ENCODE measurements at places on chromosomes 1 and 21.
A peak's percentile ranks its signal among the peaks of the same experiment; 100 is the strongest.

DNA sequence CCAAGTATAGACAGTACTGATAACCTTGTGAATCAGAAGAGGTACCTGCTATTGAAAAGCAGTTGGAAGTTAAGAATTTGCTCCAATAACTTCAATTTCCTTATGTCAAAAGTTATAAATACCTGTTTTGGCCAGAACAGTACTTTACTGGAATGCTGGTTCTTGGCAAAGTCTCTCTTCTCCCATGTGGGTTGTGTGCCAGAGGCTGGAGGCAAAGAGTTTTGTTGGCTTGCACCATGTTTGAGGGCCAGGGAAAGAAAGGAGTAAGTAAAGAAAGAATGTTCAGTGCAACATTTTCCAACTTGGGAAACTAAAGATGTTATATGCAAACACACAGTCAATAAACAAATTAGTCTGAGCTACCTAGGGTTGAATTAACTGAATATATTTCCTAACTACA, 67.0 kb upstream of the DYNLT5 start:
- peaks cover 4% of the 10 kb centered on the region for H3K27me3 ChIP-seq
- no peak overlapping the region for H3K4me3 ChIP-seq
- no peaks in the 10 kb centered on the region for H3K36me3 ChIP-seq
- H3K27ac ChIP-seq, result no peak overlapping the region
- H3K4me1 ChIP-seq, result no peaks in the 10 kb centered on the region
- DNase-seq, result no peak

- no peak for DNase-seq
- H3K4me3 ChIP-seq, result no peak overlapping the region
- no peaks in the 10 kb centered on the region for H3K4me1 ChIP-seq
- H3K27me3 ChIP-seq, result peaks cover 36% of the 10 kb centered on the region
- peaks cover 6% of the 10 kb centered on the region for H3K36me3 ChIP-seq
Measured at GRCh38 chr1:42876009-42876408, 29.6 kb downstream of the ZNF691 start.

DNA sequence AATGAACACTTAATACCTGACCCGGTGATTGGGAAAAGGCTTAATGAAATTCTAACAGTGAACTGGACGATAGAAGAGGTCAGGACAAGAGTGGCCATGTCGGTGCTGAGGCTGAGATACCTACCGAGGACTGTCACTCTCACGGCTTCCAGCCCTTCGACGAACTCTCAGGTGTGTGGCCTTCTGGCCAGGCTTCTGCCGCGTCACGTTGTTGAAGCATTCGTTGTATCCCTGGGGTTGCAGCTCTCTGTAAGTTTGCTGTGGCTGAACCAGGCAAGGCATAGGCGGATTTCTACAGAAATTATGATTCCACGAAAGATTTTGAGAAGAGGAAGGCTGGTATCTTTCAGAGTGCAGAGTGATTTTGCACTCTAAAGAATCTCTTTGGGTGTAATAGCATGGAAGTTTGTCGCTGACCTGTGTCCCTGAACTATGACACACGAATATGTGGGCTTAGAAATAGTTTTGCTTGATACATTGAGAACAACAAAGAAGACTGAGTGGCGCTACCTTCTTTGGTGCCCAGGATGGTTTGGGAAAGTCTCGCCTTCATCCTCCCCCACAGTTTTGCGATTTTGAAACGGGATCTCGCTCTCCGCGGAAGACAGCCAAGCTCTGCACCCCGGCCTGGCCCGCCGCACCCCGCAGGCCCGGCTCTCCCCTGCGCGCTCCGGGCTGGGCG, 403 bp upstream of the EPHX4 start:
- H3K27ac ChIP-seq, result peak overlapping the region; percentile 49
- H3K4me3 ChIP-seq, result peak overlapping the region; percentile 85
- no peaks in the 10 kb centered on the region for H3K27me3 ChIP-seq
- peaks cover 20% of the 10 kb centered on the region for H3K4me1 ChIP-seq
- DNase-seq, result no peak

DNA sequence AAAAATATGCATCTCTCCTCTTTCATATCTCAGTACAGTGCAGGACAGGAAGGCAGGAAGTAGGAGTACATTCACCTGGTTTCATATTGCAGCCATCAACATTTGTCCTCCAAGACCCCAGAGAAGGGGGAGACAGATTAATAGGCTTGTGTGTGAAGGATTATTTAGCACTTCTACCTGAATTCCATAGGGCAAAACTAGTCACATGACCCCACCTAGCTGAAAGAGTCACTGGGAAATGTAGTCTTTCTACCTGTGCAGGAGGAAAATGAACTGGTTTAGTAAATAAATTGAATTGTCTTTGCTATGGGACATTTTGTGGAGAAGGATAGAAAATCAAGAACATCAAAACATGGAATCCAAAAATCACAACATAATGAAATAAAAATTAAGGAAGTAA, 13.9 kb upstream of the TRIM33 start:
- H3K4me1 ChIP-seq, result no peaks in the 10 kb centered on the region
- H3K36me3 ChIP-seq, result no peaks in the 10 kb centered on the region
- no peak overlapping the region for H3K4me3 ChIP-seq
- H3K27ac ChIP-seq, result no peak overlapping the region
- peaks cover 6% of the 10 kb centered on the region for H3K27me3 ChIP-seq
- DNase-seq, result no peak

DNA sequence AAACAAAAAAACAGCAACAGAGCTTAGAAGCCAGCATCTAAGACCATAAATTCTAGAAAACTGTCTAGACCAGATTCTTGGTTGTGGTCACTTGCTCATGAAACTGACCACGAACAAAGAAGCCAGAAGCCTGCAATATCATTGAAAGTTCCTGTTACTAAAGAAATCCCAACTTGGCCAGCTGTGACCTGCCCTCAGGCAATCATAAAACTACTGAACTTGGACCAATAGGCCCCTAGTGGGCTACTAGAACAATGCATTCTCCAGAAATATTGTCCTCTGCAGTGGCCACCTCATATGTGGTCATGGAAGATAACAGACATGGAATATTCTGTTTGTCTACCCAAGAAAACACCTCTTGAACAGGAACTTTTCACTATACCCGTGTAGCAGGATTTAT, 87.7 kb downstream of the SPATA17 start:
- no peak overlapping the region for H3K27ac ChIP-seq
- H3K4me3 ChIP-seq, result no peak overlapping the region
- no peak for DNase-seq
- H3K27me3 ChIP-seq, result no peaks in the 10 kb centered on the region
- no peaks in the 10 kb centered on the region for H3K4me1 ChIP-seq

DNA sequence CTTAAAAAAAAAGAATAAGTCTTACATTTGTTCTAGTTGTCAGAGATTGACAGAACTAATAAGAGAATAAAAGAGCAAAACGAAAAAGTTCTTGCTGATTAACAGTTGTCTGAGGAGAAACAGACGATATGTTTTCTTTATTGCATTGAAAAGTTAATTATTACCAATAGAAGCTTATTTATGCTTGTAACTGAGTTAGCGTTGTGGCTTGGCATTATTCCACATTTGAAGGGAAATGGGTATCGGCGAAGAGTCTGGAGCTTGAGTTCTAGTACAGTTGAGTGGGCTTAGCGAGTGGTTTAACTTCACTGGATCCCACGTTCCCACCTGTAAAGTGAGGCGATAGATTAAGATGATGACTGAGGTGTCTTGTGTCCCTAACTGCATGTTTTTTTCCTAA, 109.0 kb downstream of the SDCCAG8 start:
- H3K4me3 ChIP-seq, result no peak overlapping the region
- no peak overlapping the region for H3K27ac ChIP-seq
- no peaks in the 10 kb centered on the region for H3K27me3 ChIP-seq
- no peaks in the 10 kb centered on the region for H3K4me1 ChIP-seq

DNA sequence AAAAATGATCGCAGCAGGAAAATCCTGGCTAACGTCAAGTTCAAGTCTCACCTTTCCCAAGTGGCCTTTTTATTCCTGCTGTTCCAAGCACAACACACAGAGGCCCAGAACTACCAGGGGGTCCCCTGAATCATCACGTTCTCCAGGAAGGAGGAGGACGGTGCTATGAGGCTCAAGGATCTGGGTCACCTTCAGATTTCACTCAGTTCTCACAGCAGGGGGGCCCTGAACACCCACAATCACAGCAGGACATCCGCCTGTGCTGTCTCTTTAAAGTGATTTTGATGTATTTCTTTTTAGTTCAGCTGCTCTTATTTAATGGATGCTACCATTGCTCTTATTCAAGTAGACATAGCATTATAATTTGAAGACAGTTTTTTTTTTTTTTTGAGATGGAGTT, 173.4 kb downstream of the HUNK start:
- H3K4me1 ChIP-seq, result no peaks in the 10 kb centered on the region
- no peak overlapping the region for H3K27ac ChIP-seq
- DNase-seq, result no peak
- peaks cover 6% of the 10 kb centered on the region for H3K27me3 ChIP-seq

- no peak overlapping the region for H3K27ac ChIP-seq
- H3K4me3 ChIP-seq, result no peak overlapping the region
- no peak for DNase-seq
Measured at GRCh38 chr1:25560001-25560400, 16.6 kb downstream of the LDLRAP1 start.

GRCh38 chr1:8831340-8831739, 13.9 kb upstream of the RERE start:
- DNase-seq, result no peak
- H3K27ac ChIP-seq, result no peak overlapping the region
- H3K36me3 ChIP-seq, result no peaks in the 10 kb centered on the region
- H3K4me1 ChIP-seq, result peaks cover 9% of the 10 kb centered on the region
- H3K4me3 ChIP-seq, result no peak overlapping the region

GRCh38 chr1:199151634-199152425, 513.0 kb downstream of the PTPRC start:
- peaks cover 3% of the 10 kb centered on the region for H3K27me3 ChIP-seq
- H3K27ac ChIP-seq, result peak overlapping the region; percentile 21
- no peaks in the 10 kb centered on the region for H3K4me1 ChIP-seq
- DNase-seq, result no peak
- no peak overlapping the region for H3K4me3 ChIP-seq
- H3K36me3 ChIP-seq, result no peaks in the 10 kb centered on the region

- no peak overlapping the region for H3K4me3 ChIP-seq
- no peaks in the 10 kb centered on the region for H3K36me3 ChIP-seq
- no peaks in the 10 kb centered on the region for H3K27me3 ChIP-seq
- no peaks in the 10 kb centered on the region for H3K4me1 ChIP-seq
- no peak overlapping the region for H3K27ac ChIP-seq
Measured at GRCh38 chr21:27818847-27819246, 852.0 kb upstream of the ADAMTS5 start.

GRCh38 chr1:41347276-41347675, 14.0 kb upstream of the FOXO6 start:
- no peak overlapping the region for H3K4me3 ChIP-seq
- peaks cover 39% of the 10 kb centered on the region for H3K4me1 ChIP-seq
- H3K36me3 ChIP-seq, result no peaks in the 10 kb centered on the region
- no peak for DNase-seq

DNA sequence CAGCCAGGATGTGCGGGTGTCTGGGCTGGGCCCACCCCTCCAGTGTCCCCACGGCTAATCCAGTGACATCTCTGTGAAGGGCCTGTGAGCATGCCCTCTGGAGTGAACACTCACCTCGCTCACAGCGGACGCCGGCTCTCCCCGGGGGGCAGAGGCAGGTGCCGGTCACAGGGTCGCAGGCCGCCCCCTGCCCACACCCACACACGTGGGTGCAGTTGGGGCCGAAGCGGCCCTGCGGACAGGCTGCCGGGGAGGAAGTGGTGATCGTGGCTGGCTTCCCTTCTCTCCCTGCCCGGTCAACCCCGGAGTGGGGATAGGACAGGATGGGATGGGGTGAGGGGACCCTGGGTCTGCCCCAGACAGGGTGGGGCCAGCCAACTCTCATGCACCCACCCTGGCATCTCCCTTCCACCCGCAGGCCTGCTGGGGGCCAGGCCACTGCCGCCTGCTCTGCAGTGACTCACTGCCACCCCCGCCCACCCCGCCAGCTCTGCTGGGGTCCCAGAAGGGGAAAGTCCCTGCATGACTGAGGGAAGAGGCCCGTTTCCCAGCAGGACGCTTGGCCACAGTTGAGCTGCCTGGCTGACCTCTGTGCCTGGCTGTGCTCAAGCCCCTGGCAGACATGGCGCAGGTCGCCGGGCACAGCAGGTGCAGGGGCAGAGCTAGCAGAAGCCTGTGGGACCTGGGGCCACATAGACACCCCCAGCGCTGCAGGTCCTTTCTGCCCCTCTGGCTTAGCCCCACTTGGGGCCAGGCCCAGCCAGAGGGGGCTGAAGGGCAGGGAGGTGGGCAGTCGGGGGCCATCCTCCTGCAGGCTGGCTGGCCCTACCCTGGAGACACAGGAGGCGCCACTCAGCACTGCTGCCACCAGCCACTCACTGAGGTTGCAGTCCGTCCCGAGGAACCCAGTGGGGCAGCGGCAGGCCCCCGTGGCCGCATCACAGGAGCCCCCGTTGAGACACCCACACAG, 41.6 kb downstream of the ARHGEF16 start:
- peaks cover 4% of the 10 kb centered on the region for H3K4me1 ChIP-seq
- no peaks in the 10 kb centered on the region for H3K36me3 ChIP-seq

- H3K27ac ChIP-seq, result peak overlapping the region; percentile 91
- H3K4me3 ChIP-seq, result peak overlapping the region; percentile 59
- peaks cover 13% of the 10 kb centered on the region for H3K36me3 ChIP-seq
- peaks cover 34% of the 10 kb centered on the region for H3K4me1 ChIP-seq
- DNase-seq, result peak; percentile 65
Measured at GRCh38 chr1:46581681-46582455, 22.2 kb downstream of the MKNK1 start.

DNA sequence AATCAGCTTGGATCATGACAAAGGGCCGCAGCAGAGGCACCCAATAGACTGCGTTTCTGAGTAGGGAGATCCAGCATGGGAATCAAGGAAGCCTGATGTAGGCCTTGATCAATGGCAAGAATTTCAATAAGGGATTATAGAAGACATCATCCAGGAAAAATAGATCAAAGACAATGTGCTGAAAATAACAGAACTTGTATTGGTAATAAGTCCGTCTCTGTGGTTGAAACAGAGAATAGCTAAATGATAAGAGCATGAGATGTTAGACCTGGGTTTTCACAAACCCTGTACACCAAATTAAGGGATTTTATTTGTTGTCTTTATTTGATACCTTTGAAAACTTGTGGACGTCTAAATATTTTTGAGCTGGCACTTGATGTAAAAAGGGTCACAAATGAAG, 228.0 kb upstream of the SGIP1 start:
- no peak overlapping the region for H3K27ac ChIP-seq
- H3K27me3 ChIP-seq, result no peaks in the 10 kb centered on the region
- H3K4me1 ChIP-seq, result peaks cover 27% of the 10 kb centered on the region
- DNase-seq, result no peak
- H3K36me3 ChIP-seq, result no peaks in the 10 kb centered on the region

- peaks cover 30% of the 10 kb centered on the region for H3K4me1 ChIP-seq
- peak overlapping the region; percentile 85 for H3K4me3 ChIP-seq
- no peaks in the 10 kb centered on the region for H3K27me3 ChIP-seq
- H3K27ac ChIP-seq, result peak overlapping the region; percentile 49
- H3K36me3 ChIP-seq, result no peaks in the 10 kb centered on the region
Measured at GRCh38 chr1:51729824-51730301, 113.0 kb downstream of the OSBPL9 start.
